Colonic mucosa (tissue), 4 donors: ENCODE measurements at places on chromosomes 7 and 10.

GRCh38 chr10:33697016-33697415, 362.5 kb upstream of the NRP1 start:
- no peak for DNase-seq

- no peak for DNase-seq
Measured at GRCh38 chr10:34249634-34250033, 565.5 kb downstream of the PARD3 start.

GRCh38 chr10:62112300-62112699, 156.3 kb downstream of the RTKN2 start:
- no peak for DNase-seq

DNA sequence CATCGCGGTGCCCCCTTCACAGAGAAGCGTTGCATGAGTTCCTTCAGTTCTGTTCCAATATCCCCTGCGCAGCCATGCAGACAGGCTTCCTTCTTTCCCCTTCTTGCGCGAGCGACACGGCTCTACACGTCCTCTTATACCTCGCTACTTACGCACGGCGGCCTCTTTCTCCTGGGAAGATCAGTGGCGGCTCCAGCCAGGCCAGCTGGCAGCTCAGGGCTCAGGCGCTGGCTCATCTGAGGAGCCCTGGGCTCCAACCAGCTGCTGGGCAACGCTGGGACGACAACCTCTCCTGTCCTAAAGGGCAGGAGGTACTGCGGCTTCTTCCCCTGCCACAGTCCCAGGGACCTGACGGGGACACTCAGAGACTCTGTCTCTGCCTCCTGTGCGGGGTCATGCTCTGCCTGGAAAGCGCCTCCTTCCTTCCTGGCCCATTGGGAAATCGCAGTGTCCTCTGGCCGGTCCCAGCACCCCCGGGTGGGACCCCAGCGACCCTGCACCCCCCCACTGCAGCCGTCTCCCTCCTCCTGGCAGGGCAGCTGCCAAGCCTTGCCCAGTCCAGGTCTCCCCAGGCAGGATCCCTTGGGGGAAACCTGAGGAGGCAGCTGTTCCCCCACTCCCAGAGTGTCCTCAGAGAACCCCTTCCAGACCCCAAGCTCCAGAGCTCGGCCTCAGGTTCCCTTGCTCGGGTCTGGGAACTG, 5.0 kb upstream of the FAM20C start:
- no peak for DNase-seq

DNA sequence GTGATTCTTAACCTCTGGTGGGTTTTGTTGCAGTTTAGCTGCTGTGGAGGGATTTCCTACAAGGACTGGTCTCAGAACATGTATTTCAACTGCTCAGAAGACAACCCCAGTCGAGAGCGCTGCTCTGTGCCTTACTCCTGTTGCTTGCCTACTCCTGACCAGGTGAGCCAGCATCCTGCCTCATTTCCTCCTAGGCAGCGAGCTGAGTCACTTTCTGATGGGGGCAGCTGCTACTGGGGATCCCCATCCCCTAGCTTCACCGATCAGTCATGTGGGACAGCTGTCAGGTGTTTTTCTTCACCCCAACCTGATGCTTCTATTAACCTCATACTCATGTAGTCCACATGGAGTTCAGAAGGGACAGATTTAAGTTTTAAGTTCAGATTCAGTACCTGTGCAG, 21.7 kb upstream of the SMO start:
- DNase-seq, result no peak

DNA sequence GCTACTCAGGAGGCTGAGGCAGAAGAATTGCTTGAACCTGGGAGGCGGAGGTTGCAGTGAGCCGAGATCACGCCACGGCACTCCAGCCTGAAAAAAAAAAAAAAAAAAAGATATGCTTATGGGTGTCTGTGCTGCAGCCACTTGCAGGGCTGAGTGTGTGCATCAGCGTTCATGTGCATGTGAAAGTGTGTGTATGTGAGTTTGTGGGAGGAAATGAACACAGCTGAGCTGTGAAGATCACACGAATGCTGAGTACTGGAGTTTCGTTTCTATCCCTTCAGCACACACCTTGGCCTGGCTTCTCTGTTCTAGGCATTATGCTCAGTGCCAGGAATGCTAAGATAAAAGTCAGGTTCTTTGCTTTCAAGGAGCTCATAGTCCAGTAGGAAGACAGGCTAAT, 12.0 kb upstream of the SVOPL start:
- DNase-seq, result no peak

- DNase-seq, result no peak
Measured at GRCh38 chr10:116421815-116422214, 5.8 kb upstream of the PNLIPRP3 start.

DNA sequence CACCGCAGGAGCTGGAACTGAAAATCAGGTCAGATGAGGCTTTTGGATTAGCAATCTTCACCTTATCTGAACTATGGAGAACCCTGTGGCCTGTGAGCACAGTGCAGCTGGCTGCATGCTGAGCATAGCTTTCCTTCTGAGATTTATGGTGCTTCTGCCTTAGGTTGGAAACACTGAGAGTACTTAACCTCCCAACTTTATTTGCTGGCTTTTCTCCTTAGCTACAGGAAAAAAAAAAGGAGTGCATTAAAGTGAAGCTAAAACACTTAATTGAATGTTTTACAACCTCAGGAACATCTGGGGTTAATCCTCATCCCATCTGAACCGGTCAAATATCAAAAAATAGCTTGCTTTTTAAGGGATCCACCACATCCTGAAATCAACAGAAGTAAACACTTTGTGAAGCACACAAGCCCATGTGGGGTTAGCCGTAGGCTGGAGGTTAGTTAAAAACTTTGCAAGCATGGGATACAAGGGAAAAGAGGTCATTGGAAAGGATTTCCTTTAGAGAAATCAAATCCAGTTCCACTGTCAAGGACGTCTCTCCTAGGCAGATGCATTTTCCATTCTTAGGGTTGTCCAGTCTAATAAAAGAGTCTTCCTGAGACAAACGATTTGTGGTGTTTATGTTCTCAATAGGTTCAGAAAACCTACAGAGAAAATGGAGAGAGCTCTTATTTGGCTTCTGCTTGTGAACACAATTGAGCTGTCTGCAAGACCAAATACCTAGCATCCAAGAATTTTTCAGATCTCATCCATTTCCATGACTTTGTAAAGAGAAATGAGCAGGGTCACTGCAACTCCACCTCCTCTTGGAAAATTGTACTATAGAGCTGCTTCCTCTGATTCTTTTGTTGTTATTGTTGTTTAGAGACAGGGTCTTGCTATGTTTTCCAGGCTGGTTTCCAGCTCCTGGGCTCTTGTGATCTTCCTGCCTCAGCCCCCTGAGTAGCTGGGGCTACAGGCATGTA, 470.4 kb upstream of the IGFBP3 start:
- no peak for DNase-seq

- DNase-seq, result no peak
Measured at GRCh38 chr7:105210721-105211205, 178.0 kb downstream of the SRPK2 start.

DNA sequence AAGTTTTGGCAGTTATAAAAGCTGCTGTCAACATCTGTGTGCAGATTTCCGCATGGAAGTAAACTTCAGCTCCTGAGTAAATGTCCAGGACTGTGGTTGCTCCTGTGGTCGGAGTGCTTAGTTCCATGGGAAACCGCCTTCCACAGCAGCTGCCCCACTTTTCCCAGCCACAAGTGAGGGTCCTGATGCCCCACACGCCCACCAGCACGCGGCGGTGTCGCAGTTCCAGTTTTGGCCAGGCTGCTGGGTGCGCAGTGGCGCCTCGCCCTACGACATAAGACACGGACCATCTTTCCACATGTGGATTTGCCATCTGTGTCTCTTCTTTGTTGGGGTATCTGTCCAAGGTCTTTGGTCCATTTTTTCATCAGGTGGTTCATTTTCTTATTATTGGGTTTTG, 167.1 kb downstream of the DIP2C start:
- DNase-seq, result no peak

DNA sequence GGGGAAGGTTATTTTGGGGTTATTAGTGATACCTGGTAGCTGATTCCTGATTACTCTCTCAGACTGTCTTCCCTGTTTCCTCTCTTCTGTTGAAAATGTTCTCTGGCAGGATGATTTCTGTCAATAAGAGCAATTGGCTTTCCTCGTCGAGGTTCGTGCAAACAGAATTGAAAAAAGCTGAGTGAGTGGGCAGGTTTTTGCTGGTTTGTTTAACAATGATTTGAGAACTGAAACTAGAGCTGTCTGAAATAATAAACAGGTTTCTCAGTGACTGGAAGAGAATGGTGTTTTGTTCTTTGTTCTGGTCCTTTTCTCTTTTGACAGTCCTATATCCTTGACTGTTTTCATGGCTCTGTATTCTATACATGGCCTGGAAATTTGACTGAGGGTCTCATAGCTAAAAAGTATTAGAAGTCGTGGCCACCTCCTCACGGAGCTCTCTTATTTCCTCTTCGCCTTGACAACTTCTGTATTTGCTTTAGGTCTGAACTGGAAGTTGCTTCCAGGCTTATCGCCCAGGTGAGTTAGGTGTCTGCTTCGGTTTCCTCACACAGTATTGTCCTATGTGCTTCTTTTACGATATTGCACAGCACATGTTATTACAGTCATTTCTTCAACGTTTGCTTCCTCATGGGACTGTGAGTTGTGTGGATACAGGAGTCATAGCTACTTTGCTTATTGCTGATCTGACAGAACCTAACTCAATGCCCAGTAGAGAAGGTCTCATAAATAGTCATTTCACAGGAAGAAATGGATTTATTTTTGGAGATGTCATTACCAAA, 403.6 kb downstream of the NRG3 start:
- no peak for DNase-seq

- DNase-seq, result no peak
Measured at GRCh38 chr10:100509241-100509840, 10.3 kb downstream of the SEC31B start.

DNA sequence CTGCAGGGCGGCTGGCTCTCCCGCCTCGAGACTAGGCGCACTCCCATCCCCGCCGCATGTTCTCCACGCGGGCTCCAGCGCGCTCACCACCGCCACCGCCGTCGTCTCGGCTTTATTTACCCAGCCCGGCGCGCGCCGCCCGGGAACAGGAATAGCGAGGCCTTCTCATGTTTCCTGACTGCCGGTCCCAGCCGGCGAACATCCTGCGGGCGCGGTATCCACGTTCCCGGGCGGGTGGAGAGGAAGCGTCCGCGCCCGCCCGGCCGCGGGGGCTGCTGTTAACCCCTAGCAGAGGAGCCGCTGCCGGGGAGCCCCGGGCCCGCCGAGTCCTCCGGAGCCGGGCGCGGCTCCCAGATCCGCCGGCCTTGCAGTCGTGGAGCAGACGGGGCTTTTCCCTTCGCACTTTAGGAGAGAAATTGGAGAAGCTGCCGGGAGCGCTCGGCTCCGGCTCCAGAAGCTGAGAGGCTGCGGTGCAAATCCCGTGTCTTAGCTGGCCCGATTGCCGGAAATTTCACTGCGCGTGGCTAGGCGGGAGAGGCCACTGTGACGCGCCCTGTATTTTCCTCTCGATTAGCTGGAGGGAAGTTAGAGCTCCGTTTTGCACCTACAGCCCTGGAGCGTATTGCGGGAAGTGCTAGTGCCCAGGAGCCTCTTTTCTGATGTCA, at the start of gene MKX:
Gene MKX (minus strand): TSS at position 88 of the 665 bp plus-strand sequence. CDS start 2,404 bp downstream, outside the sequence.
- DNase-seq, result peak; percentile 58

DNA sequence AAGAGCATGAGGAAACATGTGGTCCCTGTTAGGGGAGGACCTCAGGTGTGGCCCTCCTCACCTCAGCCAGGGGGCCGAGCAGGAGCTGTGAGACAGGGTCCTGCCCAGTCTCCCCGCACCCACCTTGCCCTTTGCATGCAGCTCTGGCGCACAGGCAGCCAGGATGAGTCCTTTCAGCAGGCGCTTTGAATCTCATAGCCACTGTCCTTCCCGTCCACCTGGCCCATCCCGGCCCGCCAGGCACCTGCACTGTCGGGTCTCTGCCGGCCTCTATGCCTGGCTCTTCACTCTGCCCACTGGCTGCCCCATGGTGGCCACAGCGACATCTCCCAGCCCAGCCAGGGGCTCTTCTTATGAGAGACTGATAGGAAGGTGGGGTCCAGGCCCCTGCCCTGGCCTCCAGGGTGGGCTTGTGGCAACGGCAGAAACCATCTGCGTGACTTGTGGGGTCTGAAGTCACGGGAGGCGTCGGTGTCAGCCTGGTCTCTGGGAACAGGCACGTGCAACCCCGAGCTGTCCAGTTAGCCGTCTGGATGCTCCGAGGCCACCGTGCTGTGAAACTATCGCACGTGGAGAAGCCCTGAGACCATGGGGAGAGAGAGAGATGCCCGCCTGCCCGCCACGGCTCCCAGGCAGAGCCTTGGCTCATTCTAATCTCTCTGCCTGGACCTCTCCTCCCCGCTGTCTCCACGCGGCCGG, 37.4 kb downstream of the FOXL3 start:
- no peak for DNase-seq

DNA sequence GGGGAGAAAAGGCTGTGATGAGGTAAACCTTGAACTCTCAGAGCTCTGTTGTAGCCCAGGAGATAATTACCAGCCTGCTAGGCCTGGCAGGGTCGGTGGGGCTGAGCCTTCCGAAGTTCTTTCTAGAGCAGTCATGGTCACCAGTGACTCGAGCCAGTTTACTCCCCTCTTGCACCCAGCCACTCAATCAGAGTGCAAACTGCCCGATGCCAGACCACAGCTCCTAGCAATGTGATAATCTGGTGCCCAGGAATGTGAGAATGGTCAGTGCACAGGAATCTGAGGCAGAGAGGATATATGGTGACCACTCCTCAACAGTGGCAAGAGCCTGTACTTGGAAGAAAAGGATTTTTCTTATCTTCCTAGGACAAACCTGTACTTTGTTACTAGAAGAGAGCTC, 46.4 kb upstream of the KMT2E start:
- DNase-seq, result no peak

- DNase-seq, result no peak
Measured at GRCh38 chr7:30915005-30915601, 3.5 kb downstream of the AQP1 start.

DNA sequence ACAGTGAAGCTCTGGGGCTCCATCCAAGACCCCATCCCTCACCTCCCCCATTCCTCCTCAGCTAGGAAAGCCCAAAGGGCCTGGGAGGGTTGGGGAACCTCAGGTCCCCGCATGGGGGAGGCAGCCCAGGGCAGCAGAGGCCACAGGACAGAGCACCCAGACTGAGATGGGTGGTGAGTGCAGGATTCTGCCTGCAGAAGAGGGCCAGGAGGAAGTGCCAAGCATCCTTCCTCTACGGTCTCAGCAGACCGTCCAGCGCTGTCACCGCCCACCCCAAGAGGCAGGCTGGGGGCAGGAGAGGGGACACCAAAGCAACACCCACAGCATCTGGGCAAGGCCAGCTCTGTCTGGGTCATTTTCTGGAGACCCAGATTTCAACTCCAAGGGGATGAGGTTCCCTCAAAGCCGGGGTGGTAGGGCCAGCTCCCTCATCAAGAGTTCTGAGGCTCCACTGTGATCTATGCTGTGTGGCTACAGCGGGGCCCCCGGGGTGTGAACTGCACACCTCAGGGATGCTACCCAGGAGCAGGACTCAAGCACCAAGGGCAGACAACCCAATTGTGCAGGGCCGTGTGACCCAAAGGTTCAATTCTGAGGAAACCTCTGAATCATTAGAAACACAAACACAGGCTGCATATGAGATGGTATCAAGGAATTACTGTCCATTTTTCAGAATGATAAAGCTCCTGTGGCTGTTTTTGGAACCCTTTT, 46.8 kb downstream of the CAMK2B start:
- DNase-seq, result no peak

DNA sequence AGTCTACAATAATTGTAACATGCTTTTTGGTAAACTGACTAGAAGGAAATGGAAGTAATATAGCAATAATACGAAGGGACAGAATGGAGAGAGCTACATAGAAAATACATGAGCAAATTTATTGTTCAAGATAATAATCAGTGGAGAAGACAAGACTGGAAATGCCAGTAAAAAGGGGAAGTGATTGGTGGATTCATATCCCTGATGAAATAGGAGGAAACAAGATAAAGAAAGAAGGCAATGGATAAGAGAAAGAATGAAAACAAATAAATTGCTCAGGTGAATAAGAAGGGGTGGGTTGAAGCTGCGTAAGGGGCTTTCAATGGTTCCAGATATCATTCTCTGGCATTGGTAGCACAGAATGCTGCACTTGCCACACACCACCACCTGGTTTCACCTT, 135.9 kb downstream of the LRRN3 start:
- no peak for DNase-seq
